GM23338 (cell line): ENCODE measurements at places on chromosomes 7 and 10.

DNA sequence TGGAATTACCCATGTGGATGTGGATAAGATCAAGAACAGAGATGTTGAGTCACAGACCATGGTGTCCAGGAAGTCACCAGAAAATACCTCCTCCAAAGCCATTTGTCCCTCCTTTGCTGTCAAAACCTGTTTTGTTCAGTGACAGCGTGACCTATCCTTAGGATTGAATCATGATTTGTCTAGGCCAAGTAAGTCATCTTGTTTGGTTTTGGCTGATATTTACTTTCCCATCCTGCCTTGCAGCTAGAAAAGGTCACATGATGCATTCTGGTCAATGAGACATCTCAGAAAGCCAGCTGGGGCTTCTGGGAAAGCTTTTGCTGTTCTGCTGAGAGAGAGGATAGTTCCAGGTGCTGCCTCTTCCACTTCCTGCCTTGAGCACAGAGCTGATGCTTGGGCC, 225.3 kb upstream of the ZMIZ1 start:
- H3K4me1 ChIP-seq, result no peaks in the 10 kb centered on the region
- H3K4me3 ChIP-seq, result no peak overlapping the region
- H3K36me3 ChIP-seq, result no peaks in the 10 kb centered on the region
- no peaks in the 10 kb centered on the region for H3K27me3 ChIP-seq
- DNase-seq, result no peak

GRCh38 chr10:43237128-43237527, 29.7 kb downstream of the RASGEF1A start:
- no peaks in the 10 kb centered on the region for H3K4me1 ChIP-seq
- H3K4me3 ChIP-seq, result no peak overlapping the region
- no peak overlapping the region for H3K27ac ChIP-seq
- DNase-seq, result no peak

DNA sequence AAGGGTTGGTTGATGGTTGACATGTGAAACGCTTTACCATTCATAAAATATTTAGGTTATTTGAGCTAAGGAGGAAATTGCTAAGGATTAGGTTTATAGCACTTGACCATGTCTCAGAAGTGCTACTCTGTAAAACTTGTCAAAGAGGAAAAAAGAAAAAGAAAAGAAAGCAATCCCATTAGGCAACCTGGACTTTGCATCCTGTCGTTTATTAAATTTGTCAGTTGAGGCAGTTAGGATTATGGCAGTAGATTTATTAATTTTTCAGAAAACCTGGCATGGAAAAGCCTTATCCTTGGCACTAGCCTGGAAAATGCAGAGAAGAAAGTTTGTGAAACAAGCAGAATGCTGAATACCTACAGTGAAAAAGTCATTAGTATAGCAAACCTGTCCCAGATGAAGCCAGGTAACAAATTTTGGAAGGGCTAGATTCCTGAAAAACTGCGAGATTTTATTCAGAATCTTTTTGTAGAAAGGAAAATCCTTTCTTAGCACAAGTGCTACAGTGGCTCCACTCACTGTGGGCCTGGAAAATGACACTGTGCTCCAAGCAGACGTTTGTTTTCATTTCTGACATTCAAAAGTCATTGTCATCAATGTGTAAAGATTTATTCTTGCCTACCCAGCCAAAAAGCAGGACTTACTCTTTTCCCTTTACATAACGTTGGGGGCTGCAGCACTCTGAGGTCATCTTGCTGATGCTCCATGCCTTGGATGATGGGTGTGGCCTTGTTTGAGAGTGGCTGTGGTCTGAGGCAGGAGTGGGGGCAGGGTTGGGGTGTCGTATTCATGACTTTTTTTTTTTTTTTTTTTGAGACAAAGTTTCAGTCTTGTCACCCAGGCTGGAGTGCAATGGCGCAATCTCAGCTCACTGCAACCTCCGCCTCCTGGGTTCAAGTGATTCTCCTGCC, 664.9 kb downstream of the SUGCT start:
- H3K4me3 ChIP-seq, result no peak overlapping the region
- H3K27ac ChIP-seq, result no peak overlapping the region
- peaks cover 8% of the 10 kb centered on the region; the same call in 1 of the 2 replicates for H3K4me1 ChIP-seq
- no peaks in the 10 kb centered on the region for H3K36me3 ChIP-seq
- peak; percentile 24 for DNase-seq
- no peaks in the 10 kb centered on the region for H3K27me3 ChIP-seq

DNA sequence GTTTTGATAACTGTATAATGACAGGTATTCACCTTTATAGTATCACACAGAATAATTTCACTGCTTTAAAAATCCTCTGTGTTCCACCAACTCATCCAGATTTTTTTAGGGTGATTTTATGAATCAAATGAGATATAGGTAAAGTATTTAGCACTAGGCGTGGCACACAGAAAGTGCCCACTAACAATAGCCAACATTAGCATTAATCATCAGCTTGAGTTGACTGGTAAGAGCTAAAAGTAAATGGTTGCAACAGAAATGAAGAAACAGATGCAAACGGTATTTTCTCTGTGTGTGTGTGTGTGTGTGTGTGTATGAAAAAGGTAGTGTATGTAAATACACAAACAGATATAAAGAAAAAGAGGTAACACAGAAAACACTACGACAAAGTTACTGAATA, 378.8 kb upstream of the ETV1 start:
- H3K4me1 ChIP-seq, result no peaks in the 10 kb centered on the region
- H3K36me3 ChIP-seq, result no peaks in the 10 kb centered on the region
- no peak overlapping the region for H3K4me3 ChIP-seq
- no peak for DNase-seq
- H3K27ac ChIP-seq, result no peak overlapping the region

GRCh38 chr10:5940807-5941218, 36.5 kb downstream of the IL15RA start:
- no peak overlapping the region for H3K4me3 ChIP-seq
- H3K36me3 ChIP-seq, result peaks cover 11% of the 10 kb centered on the region; the same call in 1 of the 2 replicates
- no peak overlapping the region for H3K27ac ChIP-seq
- H3K4me1 ChIP-seq, result peaks cover 22% of the 10 kb centered on the region

GRCh38 chr10:74645692-74646091, 180.7 kb upstream of the KAT6B start:
- H3K27me3 ChIP-seq, result no peaks in the 10 kb centered on the region
- DNase-seq, result no peak
- H3K4me1 ChIP-seq, result peaks cover 17% of the 10 kb centered on the region
- no peak overlapping the region for H3K4me3 ChIP-seq
- no peaks in the 10 kb centered on the region for H3K36me3 ChIP-seq
- no peak overlapping the region for H3K27ac ChIP-seq

GRCh38 chr7:98116656-98117461, 10.2 kb downstream of the LMTK2 start:
- no peaks in the 10 kb centered on the region for H3K36me3 ChIP-seq
- no peaks in the 10 kb centered on the region for H3K27me3 ChIP-seq
- H3K4me1 ChIP-seq, result peaks cover 9% of the 10 kb centered on the region
- 0 out of 2 replicates have a peak overlapping the region, but pooled peaks have one; percentile 32 for H3K27ac ChIP-seq

DNA sequence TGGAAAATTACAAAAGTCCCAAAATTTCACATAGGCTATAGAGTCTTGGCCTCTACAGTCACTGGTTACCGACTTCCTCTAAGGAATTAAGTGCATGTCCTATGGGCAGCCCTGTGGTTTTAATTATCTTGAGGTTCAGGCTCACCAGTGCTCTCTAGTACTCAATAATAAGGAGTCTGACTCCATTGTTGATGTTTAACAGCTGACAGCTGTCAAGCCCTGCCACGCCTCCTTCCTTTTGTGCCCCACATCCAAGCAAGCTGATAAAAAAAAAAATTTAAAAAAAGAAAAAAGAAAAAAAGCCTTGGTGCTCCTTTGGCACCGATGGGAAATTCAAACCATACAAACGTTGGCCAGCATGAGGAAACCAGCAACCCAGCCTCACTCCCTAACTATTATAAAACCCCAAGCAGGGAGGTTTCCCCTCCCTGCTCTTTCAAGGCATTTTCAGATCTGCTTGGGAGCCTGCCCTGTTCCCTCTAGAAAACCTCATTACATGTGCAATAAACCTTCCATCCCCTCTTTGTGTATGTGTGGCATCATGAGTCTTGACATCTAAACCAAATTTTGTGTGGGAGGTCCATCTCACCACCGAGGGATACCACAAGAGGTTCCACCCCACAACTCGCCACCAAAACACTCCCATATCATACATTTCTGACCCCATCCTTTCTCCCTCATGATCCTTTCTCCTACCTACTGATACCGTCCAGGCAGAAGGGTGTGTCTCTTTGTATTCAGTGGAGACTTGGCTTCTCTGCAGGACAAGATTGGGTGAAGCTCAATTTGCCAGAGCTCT, 70.9 kb upstream of the CCDC71L start:
- no peaks in the 10 kb centered on the region for H3K27me3 ChIP-seq
- DNase-seq, result no peak
- no peaks in the 10 kb centered on the region; the same call in 1 of the 2 replicates for H3K4me1 ChIP-seq

DNA sequence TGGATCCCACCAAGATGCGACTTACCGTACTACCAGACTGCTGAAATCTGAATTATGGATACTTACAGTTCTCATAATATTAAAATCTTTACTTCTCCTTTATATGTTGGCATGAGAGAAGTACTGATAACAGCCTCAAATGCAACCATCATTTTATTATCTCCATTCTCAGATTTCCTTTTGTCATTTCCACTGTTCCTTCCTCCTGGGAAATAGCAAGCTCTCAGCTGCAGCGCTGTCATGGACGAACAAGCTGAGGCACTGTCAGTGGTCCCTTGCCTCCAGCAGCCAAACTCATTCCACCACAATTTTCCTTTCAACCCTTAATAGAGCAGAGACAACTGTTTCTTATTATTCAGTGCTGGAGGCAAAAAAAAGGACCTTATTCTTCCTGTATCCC, 478.4 kb downstream of the ARL4A start:
- H3K4me3 ChIP-seq, result no peak overlapping the region
- H3K36me3 ChIP-seq, result no peaks in the 10 kb centered on the region
- H3K4me1 ChIP-seq, result no peaks in the 10 kb centered on the region
- no peaks in the 10 kb centered on the region for H3K27me3 ChIP-seq
- DNase-seq, result no peak

GRCh38 chr10:21976739-21977138, 26.8 kb downstream of the DNAJC1 start:
- no peaks in the 10 kb centered on the region for H3K36me3 ChIP-seq
- H3K27me3 ChIP-seq, result no peaks in the 10 kb centered on the region
- H3K4me3 ChIP-seq, result 0 out of 2 replicates have a peak overlapping the region, but pooled peaks have one; percentile 9
- H3K4me1 ChIP-seq, result peaks cover 28% of the 10 kb centered on the region
- DNase-seq, result peak; percentile 73

DNA sequence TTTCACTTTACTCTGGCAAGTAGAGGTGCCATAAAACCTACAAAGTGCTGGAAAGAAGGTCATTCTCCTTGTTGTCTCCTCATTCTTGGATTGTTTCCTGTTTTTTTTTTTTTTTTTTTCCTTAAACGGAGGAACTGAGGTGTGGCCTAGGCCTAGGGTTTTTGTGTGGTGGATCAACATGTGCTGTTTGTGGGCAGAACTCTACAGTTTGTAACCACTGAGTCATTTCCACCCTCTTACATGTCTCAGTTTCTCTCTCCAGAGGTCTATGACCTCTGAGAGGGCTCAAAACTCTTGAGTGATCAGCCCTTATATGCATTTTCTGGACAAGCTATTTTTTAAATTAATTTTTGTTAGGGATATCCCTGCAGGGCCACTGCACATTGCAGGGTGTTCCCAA, 296.0 kb downstream of the PPP1R3A start:
- DNase-seq, result no peak
- no peak overlapping the region for H3K27ac ChIP-seq
- H3K4me1 ChIP-seq, result no peaks in the 10 kb centered on the region
- H3K36me3 ChIP-seq, result peaks cover 19% of the 10 kb centered on the region
- H3K4me3 ChIP-seq, result no peak overlapping the region

DNA sequence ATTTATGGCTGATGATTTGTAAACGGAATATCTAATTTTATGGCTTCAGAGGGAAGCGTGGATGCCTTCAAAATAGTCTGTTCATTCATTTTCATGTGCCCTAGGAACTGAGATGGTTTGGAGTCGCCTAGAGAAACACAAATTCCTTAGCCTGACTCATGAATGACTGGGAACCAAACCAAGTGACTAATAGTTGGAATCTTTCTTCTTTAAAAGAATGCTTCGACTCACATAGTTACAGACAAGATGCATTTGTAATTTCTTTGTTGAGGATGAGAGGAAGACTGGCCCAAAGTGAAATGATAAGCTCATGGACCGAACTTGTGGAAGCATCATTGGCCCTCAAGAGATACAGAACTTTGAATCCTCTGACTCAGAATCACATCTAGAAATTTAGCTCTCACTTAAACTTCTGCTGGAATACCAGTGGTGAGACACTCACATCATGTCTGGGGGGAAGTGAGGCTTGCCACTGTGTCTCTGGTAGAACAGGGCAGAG, 1107.2 kb downstream of the NRG3 start:
- DNase-seq, result no peak
- no peaks in the 10 kb centered on the region for H3K4me1 ChIP-seq
- H3K36me3 ChIP-seq, result no peaks in the 10 kb centered on the region
- no peak overlapping the region for H3K4me3 ChIP-seq
